Mucosa of descending colon (tissue), 3 donors: ENCODE measurements at places on chromosomes 4 and X. TPM values are rescaled to one million over a fixed set of nuclear protein-coding genes. Genes with fewer than 3 reads are reported as not detected.

Gene FGB
- total RNA-seq = 1.0 TPM

DNA sequence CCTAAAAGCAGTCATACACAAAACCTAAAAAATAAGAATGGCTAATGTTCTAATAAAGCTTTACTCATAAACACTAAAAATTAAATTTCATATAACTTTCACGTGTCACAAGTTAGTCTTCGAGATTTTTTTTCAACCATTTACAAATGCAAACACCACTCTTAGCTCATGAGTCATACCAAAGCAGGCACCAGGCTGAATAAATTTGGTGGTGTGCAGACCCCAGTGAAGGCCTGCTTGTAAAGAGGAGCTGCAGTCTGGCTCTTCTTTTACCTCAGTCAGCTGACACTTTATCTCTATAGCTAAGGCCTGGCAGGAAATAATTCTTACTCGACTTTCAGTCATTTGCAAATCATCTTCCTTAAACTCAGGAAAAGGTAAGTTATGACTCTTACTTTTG lies 37.4 kb downstream of the CLOCK start:
- no peak for DNase-seq

Gene STEEP1
- total RNA-seq = 22.2 TPM

Gene PTPN13
- 15.6 TPM for total RNA-seq

Gene IL21
- not detected for total RNA-seq

DNA sequence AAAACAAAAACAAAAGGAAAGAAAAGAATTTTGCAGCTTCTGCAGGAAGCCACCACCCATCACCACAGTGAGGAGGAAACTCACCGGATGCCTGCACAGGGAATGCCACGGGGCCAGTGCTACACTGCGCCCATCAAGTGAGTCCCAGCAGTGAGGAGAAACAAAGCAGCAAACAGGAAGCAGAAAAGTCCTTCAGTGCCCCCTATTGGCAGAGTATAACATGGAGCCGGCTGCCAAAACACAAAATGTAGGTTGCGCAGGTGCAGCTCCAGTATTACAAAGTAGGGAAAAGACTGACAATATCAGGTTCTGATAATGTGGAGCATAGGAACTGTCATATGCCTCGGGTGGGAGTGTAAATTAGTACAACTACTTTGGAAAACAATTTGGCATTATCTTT lies 23.3 kb upstream of the SCML2 start:
- DNase-seq = no peak

- no peak for DNase-seq
Measured at GRCh38 chr4:42488554-42488953, 91.3 kb downstream of the SHISA3 start.

DNA sequence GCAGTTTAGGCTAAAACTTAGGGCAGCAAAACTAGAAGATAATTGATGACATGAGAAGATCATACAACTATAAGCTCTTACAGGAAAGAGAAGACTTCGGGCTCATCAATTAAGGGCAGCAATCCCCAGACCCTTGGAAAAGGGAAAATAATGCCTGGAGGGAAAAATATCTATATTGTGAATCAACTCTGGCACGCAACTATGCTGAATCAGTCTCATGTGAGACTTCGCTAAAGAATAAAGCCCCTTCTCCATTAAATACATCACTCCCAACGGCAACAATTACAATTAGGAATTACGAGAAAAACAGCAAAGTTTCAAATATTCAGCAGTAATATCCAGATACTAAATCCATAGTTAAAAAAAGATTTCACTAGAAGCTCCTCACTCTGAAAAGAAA lies 2016.8 kb upstream of the IGFBP7 start:
- no peak for DNase-seq

GRCh38 chr4:147846318-147847155 lies 114.6 kb downstream of the ARHGAP10 start:
- DNase-seq = no peak

GRCh38 chrX:452598-452997 lies 65.9 kb upstream of the PPP2R3B start:
- DNase-seq = no peak

- DNase-seq = no peak
Measured at GRCh38 chr4:52552778-52553177, 106.3 kb downstream of the USP46 start.

GRCh38 chr4:149110481-149110880 lies 668.3 kb upstream of the NR3C2 start:
- no peak for DNase-seq

- DNase-seq = no peak
Measured at GRCh38 chr4:128796934-128797333, 12.6 kb upstream of the JADE1 start.

Gene UGT2B15
- 203 TPM for total RNA-seq

Gene TLR2
- total RNA-seq = 12.9 TPM

DNA sequence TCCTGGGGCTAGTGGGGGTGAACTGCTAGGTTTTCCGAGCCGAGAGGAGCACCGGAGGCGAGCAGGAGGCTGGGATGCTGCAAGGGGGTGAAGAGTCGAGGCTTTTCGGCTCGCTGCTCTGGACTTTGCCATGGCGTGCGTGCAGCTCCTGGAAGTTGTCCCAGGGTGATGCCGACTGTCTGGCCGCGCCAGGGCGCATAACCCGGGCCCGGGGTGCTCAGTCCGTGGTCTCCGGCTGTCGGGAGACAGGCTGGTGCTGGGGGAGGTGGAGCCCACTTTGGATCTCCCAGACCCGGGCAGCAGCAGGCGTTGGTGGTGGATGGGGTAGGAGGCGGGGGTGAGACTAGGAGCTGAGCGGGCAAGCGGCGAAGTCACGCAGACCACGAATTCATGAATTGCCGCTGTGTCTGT lies 793 bp downstream of the GRIA3 start:
- DNase-seq = no peak

GRCh38 chrX:105150557-105150956 lies 69.9 kb downstream of the TEX13A start:
- DNase-seq = no peak

- DNase-seq = no peak
Measured at GRCh38 chr4:53431052-53431451, 53.6 kb downstream of the FIP1L1 start.

GRCh38 chrX:12956704-12957534 lies 18.0 kb upstream of the TMSB4X start:
- no peak for DNase-seq

GRCh38 chr4:138223231-138223910 lies 18.8 kb downstream of the SLC7A11 start:
- no peak for DNase-seq

GRCh38 chr4:15018361-15018760 lies 16.1 kb downstream of the CPEB2 start:
- no peak for DNase-seq

- no peak for DNase-seq
Measured at GRCh38 chrX:132820675-132821074, 137.8 kb downstream of the HS6ST2 start.

DNA sequence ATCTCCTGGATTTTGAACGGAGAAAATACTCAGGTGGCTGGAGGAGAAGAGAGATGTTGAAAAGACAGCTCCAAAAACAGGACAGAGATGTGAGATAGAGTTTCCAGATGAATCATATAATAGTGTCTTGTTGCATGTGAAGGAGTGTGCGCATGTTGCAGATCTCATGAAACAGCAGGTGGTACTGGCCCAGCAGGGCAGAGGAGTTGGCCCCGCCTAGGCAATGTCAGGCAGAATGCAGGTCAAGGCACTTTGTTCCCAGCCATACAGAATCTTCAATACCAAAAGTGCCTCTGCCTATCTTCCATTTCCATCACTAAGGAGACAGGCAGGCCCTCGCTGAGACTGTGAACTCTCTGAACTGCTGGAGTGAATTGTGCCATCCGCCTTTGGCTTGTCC lies 63.9 kb upstream of the FAT1 start:
- no peak for DNase-seq

GRCh38 chr4:138669479-138670315 lies 345.9 kb upstream of the NOCT start:
- DNase-seq = no peak

Gene SLC25A43
- total RNA-seq = 19.3 TPM

GRCh38 chrX:115561605-115562479 lies 868 bp downstream of the PLS3 start:
- DNase-seq = peak; percentile 49

Gene TMEM271
- 0.35 TPM for total RNA-seq

GRCh38 chr4:4856071-4857000 lies 3.1 kb upstream of the MSX1 start:
- no peak for DNase-seq

- no peak for DNase-seq
Measured at GRCh38 chrX:10450959-10451355, 169.4 kb downstream of the MID1 start.

DNA sequence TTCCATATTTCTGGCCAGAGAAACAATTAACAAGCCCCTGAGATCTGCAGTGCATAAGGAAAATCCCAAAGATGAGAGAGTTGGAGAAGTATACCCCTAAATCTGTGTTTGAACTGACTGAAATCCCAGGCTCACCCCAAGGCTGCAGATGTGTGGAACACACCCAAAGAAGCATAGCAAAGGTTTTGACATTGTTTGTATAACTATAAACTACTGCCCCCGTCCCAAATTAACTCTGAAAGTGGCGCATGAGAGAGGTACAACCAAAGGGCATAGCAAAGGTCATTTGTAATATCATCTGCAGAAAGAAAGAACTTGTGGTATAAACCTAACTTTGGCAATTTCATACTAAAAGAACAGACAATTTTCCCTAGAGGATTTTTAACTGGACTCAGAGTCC lies 157.9 kb downstream of the DCAF12L1 start:
- DNase-seq = no peak

DNA sequence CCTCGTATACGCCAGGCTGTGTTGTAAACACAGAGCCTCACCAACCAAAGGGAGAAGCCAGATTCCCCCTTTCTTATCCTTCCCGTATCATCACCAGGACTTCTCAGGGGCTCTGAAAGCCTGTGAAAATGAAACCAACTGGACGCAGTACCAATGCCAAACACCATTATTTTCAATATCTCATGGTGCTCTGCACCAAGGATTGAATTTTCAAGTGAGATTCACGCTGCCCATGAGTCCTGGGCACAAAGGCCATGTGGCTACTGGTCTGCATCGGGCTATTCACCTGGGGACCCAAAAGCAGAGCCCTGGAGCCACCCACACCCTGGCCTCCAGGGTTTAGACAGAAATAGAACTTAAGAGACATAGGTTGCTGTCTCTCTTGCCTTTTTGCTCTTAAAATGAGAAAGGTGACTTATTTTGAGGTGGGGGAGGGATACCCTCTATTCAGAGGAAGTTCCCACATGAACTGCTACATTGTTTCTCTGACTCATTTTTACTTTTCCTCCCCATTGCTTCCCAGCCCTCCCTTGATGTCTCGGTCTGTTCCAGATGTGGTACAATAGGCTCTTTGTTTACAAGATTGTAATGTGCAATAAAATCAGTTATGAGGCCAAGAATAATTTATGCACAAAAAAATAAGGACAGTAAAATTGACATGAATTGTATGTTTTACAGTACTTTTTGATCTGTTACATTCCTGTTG lies 55.4 kb downstream of the MAML3 start:
- DNase-seq = no peak

DNA sequence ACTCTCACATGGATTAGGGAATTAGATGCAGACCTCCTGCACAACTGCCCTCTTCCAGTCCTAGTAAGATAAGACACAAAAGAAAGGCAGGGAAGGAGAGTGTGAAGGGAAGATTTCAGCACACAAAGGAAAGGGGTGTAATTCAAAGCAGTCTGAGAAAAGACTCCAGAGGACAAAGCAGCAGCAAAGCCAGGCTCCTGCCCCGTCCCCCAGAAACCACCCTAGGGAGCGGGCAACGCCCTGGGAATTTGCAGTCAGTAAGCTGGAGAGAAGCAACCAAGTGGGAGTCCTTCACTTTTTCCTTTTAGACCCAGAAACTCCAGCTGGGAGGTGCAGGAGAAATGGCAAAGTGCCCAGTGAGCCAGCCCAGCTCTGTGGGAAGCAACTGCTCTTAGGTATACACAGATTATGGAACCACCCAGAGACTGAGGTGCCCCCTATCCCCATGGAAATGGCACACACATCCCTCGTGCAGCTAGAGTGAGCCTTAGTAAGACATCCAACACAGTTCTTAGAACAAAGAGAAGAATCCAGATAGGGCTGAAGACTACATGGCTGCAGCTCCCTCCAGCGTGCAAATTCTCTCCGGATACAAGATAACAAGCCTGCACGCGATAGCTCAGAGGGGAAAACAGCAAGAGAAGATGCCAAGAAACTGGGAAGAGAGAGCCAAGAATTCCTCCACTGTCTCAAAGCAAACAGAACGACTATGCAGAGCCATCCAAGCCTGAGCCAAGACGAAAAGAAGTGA lies 26.5 kb upstream of the IRAK1 start:
- DNase-seq = no peak

DNA sequence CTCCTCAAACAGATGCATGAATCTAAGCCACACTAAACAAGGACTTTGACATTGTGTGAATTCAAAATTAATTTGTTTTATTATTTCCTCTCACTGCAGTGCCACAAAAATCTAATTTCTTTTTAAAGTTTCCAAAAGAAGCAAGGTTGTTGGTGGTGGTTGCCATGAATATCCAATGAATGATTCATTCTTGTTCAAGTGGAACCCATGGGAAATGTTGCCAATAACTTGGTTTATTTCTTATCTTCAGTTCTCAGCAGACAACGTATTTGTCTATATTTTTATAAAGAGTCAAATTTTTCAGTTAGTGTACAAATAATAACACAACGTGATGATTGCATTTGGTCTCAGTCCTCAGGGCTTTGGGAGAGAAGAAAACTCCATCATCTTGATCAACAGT lies 309.4 kb upstream of the NOCT start:
- DNase-seq = no peak

- peak; percentile 43 for DNase-seq
Measured at GRCh38 chrX:39813631-39814277, 284.0 kb downstream of the BCOR start.

Gene SHROOM4
- 3.2 TPM for total RNA-seq

DNA sequence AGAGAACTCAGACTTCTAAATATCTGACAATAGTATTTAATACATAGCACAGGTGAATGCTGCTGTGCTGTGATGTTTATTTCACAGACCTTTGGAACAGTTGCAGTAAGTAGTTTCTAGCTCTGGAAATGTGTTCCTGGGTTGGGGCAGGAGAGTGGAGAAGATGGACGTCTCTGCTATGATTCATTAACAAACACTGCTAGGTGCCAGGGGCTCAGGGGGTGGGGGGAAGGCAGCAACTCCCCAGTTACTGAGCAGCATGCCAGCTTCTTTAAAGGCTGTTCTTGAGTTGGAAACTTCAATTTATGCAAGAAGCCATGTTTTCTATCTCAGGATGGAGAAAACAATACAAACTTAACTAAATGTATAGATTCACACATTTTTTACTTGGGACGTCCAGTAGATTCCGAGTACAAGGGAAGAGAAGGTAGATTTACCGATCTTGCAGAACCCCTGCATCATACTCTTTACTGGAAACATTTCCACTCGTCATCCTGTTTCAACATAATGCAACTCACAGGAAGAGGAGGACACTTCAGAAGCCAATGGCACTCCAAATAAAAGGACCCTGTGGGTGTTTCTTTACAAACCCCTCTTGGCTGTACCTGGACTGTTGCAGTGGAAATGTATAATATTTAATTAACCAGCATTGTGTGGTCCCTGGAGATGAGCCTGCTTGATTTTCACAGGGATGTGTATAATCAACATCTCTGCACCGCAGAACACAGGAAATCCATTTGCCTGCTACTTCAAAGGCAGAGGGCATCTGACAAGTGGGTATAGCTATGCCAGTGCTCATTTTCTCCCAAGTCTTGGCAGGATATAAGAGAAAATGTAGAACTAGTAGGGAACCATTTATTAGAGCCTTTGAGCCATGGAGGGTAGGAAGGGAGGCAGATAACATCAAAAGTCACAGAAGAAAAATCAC lies 171.4 kb downstream of the SH3KBP1 start:
- no peak for DNase-seq

Gene ARX
- total RNA-seq = 0.13 TPM

- no peak for DNase-seq
Measured at GRCh38 chrX:12494400-12495138, 296.6 kb upstream of the PRPS2 start.
